ENCODE measurements at places on chromosomes 4 and X.

- no peak for DNase-seq
Observed at GRCh38 chr4:53942712-53943111, 121.7 kb downstream of the CHIC2 start.

GRCh38 chr4:155512046-155512445 is 135.3 kb upstream of the MAP9 start:
- DNase-seq = no peak

GRCh38 chrX:152641996-152642395 is 4.3 kb downstream of the GABRQ start:
- no peak for DNase-seq

GRCh38 chrX:46408553-46409407 is 136.4 kb downstream of the ZNF674 start:
- DNase-seq = peak; percentile 59

DNA sequence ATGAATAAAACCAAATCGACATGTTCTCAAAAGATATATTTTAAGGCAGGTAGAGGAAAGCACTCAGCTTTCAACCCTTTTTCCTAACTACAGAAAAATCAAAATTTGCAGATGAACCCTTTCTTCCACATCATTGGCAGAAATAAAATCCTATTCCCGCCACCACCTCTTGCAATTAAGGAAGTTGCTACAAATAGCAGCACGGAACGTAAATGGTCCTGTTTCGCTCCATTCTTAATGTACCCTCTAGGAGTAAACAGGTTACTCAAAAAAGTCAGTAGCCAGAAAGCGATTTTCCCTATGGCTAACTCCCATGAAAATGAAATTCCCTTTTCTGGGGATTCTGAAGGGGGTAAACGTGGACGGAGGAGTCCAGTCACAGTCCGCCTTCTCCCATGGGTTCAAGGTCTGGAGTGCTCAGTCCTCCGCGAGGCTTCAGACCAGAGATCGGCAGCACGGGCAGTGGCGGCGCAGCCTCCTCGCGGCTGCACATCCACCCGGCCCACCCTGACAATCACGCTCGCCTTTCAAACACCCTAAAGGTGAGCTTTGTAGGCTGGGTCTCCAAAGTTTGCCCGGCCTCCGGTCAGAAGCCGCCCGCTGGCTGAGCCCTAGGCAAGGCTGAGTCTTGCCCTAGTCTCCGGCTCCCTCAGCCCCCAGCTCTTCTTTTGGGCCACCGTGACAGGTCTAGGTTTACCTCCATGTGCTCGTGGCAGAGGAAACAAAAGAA is 1.8 kb downstream of the ATP11C start:
- DNase-seq = no peak

- DNase-seq = no peak
Observed at GRCh38 chr4:62512271-62512670, 1312.1 kb downstream of the ADGRL3 start.

- DNase-seq = no peak
Observed at GRCh38 chr4:172188248-172188988, 375.2 kb downstream of the GALNTL6 start.

DNA sequence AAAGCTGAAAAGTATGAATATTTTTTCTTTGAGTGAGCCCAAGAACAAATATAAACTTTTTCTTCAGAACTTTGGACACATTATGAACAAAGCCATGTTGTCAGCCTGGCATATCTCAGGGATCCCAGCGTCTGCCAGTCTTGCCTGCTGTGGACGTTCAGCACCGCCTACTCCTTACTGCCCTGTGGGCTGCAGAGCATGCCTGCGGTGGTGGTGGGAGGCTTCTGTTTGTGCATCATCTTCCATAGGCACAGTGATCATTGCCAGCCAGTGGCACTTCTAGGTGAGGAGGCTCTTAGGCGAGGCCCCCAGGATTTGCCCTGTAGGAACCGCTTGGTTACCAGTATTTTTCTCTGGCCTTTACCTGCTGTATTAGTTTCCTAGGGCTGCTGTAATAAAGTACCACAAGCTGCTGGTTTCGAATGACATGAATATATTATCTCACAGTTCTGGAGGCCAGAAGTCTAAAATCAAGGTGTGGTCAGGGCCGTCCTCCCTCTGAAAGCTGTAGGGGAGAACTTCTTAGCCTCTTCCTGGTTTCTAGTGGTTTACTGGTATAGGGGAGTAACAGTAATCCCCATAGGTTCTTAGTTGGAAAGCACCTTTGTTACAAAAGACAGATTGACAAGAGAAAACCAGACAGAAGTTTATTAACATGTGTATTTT is 15.4 kb downstream of the ANXA3 start:
- no peak for DNase-seq

- no peak for DNase-seq
Observed at GRCh38 chrX:14440106-14440505, 89.2 kb upstream of the GLRA2 start.

DNA sequence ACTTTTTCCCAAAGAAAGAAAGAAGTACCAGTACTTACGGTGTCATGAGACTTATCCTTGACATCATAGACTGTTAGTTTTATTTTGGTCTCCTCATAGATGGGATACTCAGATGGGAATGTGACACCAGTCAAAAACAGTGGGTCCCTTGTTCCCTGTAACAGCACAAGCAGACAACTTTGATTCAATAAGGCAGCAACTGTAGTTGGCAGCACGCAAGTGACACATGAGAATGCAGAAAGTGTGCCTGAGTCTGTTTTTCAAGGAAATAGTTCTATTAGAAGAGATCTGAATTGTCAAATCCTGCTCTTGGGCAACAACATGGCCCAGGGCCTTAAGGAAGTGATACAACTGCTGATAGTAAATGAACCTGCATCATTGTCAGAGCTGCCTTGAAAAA is 443.2 kb downstream of the INPP4B start:
- DNase-seq = no peak

DNA sequence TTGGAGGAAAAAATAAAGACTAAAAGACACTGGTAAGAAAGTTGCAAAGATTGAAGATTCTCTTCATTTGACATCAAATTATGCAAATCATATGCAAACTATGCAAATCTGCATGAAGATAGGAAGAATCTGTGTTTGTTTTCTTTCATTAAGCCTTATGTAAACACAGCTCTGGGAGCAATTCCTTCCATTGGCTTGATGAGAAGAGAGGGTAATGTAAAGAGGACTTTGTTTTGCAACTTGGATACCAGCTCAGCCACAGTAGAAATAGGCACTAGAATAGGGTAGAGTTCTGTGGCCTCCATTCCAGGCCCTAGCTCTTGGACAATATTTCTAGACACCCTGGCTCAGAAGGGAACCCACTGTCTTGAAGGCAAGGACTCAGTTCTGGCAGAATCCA is 388.4 kb upstream of the RASGEF1B start:
- DNase-seq = no peak

- DNase-seq = no peak
Observed at GRCh38 chr4:38870098-38870808, 2.6 kb downstream of the FAM114A1 start.

GRCh38 chrX:135112096-135112729 is 8.1 kb downstream of the ETDB start:
- no peak for DNase-seq

GRCh38 chr4:177448850-177449249 is 6.6 kb upstream of the AGA start:
- DNase-seq = no peak
